ENCODE measurements at places on chromosomes 13 and 19.

DNA sequence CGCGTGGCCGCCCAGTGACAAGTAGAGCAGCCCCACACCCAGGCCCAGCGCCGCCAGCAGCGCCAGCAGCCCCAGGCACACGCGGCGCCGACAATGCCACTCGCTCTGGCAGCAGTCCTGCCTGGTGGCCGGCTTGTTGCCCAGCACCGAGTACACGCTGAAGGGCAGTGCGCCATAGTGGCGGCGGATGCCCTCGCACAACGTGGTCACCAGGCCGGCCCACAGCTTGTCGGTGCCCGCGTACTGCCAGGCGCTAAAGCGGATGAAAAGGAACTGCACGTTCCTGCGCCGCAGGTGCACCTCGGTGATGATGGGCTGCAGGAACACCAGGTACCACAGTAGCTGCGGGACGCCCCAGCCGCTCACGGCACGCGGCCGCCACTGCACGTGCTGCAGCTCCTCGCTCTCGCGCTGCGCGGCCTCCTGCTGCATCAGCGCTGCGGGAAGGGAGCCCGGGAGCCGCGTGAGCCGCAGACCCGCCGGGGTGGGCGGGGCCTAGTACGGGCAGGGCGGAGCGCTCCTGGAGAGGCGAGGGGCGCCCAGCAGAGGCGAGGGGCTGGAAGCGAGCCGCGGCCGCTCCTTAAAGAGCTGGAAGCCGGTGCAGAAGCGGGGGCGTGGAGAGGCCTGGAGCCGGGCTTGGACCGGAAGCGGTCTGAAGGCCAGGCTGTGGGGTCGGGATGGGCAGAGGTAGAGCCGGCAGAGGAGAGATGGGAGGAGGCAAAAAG is 7.3 kb downstream of the NKPD1 start:
- peak; percentile 31 for DNase-seq

DNA sequence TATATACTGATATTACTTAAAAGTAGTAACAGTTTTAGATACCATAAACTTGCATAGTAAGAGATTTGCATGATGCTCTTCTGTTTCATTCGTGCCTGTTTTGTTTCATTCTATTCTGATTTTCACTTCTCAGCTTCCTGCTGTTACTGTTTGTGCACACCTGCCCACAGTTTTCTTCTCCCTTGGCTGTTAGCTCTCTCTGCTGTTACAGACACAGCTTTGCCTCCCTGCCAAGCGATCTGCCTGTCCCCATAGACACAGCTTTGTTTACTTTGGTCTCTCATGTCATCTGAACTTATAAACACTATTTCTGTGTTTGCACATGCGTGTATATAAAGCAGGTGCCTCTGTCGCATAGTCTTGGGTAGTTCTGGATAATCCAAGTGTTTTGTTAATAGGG is 21.4 kb upstream of the UPF3A start:
- peak; percentile 78 for DNase-seq

GRCh38 chr19:28701491-28701890 is 511.5 kb downstream of the UQCRFS1 start:
- DNase-seq: no peak

- DNase-seq: no peak
These were observed 120.0 kb downstream of the EFNB2 start for GRCh38 chr13:106415442-106415841.

- no peak for DNase-seq
These were observed 702.0 kb downstream of the PCDH9 start for GRCh38 chr13:66528180-66528579.

- DNase-seq: no peak
These were observed 69.7 kb downstream of the ERICH6B start for GRCh38 chr13:45545686-45546409.

DNA sequence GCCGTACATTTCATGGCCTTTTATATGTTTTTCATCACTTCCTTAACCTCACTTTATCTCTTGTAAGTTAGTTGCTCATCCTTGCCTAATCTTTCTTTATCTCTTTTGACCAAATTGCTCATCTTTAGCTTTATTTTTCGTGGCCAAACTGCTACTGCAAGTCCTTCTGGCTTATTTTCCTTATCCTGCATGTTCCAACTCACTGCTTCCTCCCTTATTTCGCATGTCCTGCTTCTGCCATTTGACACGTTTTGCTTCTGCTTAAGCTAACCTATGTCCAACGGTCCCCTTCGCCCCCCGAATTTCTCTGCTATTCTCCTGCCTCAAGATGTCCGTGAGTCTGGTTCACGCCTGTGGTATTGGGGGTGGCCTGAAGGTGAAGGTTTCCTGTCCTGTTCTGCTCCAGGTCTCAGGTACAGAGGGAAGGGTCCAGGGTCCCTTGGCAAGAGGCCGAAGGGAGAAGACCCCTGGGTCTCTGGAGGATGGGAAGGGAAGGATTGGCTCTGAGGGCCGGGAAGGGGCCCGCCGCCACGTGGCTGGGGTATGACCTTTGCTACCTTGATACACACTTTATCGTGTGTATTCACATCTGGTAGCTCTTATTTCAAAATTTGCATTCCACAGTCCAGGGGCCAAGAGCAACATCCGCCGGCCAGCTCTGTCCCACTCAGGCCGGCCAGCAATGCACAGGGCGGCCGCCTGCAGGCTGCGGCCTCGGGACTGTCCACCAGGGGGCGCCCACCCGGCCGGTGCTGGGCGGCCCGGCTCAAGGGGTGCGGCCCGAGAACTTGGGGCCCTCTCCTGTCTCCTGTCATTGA is 2.9 kb upstream of the C19orf85 start:
- DNase-seq: no peak

- DNase-seq: no peak
These were observed 130.8 kb downstream of the KLF12 start for GRCh38 chr13:74003374-74003773.

GRCh38 chr19:45492627-45493470 is 4.0 kb downstream of the RTN2 start:
- no peak for DNase-seq

- no peak for DNase-seq
These were observed 12.4 kb downstream of the ZIC5 start for GRCh38 chr13:99959127-99959539.

DNA sequence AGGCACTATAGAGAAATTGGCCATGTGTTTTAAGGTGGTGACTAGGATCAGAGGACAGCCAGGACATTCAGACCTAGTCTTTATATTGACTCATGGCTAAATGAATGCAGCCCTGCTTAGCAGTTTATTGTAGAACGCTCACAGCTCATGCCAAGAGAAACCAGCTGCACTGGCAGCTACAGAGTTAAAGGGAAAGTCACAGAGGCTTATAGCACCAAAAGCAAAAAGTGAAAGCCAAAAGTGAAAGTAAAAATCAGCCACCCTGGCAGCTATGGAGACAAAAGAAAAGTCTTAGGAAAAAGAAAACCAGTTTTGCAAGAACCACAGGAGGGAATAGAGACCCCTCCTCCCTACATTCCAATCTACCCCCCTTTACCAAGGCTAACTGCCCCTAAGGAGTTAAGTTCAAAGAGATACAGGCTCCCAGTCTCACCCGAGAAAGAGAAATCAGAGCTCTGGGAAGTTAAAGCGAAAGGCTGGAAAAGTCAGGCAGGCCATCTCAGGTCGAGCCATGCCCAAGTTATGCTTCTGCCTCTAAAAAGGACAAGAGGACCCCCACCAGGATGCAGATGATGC is 99.0 kb downstream of the ZNF429 start:
- peak; percentile 38 for DNase-seq

DNA sequence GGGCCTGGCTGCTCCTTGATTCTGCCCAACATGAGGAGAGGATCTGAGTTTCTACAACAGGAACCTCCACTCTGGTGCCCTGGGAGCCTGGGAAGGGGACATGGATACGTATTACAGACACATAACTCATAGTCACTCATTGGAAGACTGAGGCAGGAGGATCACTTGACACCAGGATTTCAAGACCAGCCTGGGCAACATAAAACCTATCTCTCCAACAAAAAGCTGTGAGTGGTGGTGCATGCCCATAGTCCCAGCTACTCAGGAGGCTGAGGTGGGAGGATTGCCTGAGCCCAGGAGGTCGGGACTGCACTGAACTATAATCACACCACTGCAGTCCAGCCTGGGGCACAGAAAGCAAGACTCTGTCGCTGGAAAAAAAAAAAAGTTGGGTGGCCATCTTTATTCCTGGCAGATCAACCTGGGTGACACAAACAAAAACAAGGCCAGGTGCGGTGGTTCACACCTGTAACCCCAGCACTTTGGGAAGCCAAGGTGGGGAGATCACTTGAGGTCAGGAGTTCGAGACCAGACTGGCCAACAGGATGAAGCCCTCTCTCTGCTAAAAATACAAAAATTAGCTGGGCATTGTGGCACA is 1.1 kb upstream of the KLF1 start:
- no peak for DNase-seq

- DNase-seq: peak; percentile 19
These were observed 147.3 kb downstream of the UFM1 start for GRCh38 chr13:38496917-38497316.

DNA sequence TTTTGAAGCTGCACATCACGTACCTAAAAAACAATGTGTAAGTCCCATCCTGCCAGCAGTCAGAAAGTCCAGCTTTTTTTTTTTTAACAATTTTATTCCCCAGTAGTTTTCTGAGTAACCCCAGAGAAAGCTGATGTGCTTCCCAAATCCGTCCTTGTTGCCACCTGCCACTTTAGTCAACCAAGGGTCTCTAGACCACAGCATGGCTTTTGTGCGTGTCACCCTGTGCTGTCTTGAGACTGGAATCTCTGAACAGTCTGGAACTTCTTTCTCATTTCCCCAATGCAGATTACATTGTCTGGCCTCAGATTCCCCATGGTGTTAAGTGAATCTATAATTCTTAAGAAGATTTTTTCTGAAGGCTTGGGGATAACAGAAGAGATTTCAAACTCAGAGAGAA is 289.2 kb upstream of the KLF12 start:
- no peak for DNase-seq

DNA sequence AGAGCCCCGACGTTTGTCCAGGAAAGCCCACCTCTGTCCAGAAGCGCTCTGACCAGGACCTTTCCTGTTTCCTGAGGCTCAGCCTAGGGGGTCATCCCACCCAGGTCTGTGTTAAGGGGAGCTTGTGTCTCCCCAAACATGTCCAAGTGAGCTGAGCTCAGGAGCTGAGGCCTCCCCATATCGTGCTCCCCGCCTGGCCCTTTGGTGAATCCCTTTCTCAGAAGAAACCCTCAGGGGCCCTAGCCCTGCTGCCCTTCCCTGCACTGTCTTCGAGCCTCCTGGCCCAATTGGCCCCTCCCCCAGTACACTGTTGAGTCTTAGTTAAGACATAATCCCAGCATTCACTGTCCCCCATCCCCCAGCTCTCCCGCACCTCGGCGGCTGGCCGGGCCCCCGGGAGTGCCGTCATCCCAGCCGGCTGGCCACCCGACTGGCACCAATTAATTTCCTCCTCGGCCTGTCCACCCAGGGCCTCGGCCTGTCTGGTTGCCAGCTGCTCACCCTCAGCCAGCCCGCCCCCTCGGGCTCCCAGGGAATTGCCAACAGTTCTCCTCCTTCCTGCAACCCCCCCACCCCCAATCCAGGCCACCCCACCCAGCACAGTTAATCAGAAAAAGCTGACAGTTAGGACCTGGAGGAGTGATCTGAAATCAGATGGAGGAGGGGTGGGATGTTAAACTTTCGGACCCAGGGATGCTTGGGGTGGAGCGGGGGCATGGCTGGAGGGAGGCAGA is 13.6 kb downstream of the IER2 start:
- no peak for DNase-seq

- no peak for DNase-seq
These were observed 73.4 kb downstream of the RUBCNL start for GRCh38 chr13:46313432-46314257.

- DNase-seq: no peak
These were observed 1816.8 kb downstream of the OLFM4 start for GRCh38 chr13:54845351-54845965.

- no peak for DNase-seq
These were observed 13.1 kb upstream of the MZF1 start for GRCh38 chr19:58586133-58586765.

- DNase-seq: no peak
These were observed 18.4 kb downstream of the ZNF175 start for GRCh38 chr19:51589511-51589910.

- no peak for DNase-seq
These were observed 1.1 kb downstream of the A1BG start for GRCh38 chr19:58351990-58352755.

DNA sequence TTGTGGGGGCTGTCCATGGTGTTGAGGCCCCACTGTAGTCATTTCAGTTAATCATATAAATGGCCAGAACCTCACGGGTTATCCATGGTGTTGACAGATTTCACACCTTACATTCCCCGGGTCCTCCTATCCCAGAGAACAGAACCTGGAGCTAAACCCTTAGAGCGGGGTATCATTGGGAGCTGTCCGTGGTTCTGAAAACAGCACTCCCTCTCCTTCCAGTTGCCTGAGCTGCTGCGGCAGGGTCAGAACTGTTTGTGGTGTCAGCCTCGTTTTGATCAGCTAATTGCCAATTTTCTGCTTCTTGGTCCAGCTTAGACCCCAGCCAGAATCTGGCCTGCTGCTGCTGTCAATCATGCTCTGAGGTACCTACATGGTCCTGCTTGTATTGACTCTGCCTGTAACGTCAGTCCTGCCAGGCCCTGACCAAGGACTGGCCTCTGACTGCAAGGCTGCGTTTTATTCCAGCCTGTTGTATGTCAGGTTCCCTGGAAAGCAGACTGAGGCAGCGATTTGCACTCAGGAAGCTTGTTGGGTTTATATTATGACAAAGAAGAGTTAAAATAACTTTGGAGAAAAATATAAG is 55.8 kb upstream of the KCTD15 start:
- no peak for DNase-seq

DNA sequence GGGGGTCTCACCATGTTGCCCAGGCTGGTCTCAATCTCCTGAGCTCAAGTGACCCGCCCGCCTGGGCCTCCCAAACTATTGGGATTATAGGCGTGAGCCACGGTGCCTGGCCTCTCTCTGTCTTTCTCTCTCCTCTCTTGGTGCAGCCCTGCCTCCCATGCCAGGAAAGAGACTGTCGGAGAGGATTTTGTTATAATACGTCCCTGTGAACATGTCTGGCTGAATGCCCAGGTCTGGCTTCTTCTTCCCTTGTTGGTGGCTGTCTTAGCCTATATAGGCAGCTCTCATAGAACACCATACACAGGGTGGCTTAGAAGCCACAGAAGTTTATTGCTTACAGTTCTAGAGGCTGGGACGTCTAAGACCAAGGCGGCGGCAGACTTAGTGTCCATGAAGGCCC is 46.4 kb downstream of the PEX11G start:
- DNase-seq: no peak

GRCh38 chr19:48060381-48060780 is 16.5 kb upstream of the CABP5 start:
- DNase-seq: no peak
